ENCODE measurements at places on chromosomes 2 and 18.

- DNase-seq, result no peak
Measured at GRCh38 chr2:220814441-220814840, 757.7 kb downstream of the EPHA4 start.

GRCh38 chr2:71792926-71793761 lies 339.8 kb downstream of the DYSF start:
- DNase-seq, result no peak

DNA sequence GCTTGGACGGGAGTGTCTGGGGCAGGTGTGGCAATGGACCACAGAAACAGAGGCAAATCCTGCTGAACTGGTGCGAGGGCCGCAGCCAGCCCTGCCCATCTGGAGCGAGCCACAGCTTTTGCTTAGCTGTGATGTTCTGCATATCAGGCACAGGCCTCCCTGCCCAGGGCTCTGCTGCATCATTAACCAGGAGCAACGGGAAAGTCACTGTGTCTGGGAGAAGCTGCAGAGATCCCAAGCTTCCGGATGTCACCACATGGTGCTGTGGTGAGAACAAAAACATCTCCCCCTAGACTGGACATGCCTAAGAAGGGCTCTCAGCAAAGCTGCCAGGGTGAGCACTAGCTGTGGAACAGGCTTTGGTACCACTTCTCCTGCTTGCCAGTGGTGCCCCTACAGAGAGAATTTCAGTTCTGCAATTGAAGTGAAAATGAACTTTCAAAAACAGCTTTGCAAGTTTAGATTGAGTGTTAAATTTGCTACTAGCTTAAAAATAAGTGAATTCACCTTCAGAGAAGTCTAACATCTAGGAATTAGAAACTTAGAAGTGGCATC lies 172.9 kb upstream of the MYT1L start:
- no peak for DNase-seq

DNA sequence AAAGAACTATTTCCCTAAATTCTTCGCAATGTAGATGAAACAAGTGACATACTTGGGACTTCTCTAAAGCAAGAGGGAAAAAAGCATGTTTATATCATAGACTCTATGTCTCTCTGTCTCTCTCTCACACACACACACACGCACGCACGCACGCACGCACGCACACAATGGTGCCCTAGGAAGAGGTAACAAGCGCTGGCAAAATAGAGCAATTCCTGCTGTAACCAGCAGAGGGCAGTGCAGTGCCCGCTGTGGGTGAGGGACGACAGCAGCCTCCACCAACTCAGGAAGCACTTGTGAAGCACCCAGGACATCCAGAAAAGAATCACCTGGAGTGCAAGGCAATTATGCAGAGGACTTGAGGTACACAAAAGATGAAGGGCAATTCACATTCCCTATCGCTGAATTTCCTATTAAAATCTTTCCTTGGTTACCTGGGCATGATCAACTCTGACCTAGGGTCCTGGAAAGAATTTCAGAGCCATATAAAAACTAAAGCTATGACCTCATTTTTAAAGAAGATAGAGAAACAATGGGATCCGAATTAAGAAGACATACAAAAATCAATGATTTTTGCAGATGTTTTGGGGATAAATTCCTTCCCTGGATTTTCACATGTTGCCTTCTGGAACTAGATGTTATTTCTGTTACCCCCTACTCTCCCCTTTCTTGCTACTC lies 166.4 kb downstream of the PDE11A start:
- peak; percentile 30 for DNase-seq

DNA sequence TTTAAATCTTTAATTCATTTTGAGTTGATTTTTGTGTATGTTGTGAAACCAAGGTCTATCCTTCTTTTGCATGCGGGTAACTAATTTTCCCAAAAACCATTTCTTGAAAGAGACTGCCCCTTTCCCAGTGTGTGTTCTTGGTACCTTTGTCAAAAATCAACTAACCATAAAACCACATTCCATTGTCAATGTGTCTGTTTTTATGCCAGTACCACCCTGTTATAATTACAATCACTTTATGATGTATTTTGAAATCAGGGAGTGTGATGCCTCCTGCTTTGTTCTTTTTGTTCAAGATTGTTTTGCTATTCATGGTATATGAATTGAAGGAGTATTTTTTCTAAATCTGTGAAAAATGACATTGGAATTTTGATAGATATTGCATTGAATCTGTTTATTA lies 689.6 kb downstream of the TSN start:
- DNase-seq, result no peak

DNA sequence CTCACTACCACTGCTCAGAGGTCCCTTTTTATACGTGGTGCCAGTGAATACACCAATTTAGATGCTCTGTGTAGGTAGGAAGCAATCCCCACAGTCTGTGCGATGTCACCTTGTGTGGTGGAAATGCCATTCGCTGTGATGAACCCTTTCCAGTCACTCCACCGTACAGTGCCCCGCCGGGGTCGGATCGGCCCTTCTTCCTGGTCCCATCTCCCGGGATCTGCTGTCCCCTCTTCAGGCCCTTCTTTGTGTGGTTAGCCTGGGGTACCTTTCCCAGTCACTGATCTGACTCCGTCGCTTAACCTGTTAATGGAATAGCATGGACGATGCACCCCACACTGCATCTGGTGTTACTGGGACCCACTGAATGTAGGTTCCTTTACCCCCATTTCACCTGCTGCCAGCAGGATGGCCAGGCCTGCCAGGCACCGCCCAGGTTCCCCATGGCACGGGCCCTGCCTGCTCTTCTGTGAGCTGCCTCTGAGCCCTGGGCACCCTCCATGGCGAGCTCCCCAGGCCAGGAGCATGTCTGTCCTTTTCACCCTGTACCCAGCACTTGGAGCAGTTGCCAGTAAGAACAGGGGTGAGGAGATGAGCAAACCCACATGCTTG lies 18.0 kb downstream of the TWIST2 start:
- DNase-seq, result no peak

- no peak for DNase-seq
Measured at GRCh38 chr2:227818675-227819397, 5.2 kb downstream of the CCL20 start.

Measured in immature natural killer cell (primary cell).